ENCODE measurements at places on chromosomes 4 and X.
A peak's percentile ranks its signal among the peaks of the same experiment; 100 is the strongest.

DNA sequence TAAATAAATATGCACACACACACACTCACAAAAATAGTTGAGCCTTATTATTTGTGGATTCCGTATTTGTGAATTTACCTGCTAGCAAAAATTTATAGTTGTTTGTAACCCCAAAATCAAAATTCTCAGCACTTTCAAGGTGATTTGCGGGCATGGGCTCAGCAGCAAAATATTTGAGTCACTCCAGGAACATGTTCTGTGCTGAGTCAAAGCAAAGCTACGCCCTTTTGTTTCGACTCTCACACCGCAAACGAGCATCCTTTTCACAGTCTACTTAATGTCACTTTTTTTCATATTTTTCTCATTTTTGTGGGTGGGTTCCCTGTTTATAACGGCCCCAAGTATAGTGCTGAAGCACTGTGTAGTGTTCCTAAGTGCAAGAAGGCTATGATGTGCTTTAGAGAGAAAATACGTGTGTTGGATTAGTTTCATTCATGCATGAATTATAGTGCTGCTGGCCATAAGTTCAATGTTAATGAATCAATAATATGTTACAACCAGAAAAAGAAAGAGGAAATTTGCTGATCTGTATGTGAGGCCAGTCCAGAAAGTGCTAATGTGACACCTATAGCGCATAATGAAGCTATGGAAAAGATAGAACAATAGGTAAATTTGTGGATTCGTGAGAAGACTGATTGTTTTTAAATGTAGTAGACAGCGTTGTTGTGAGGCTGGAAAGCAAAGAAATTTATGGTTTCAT, 723.2 kb upstream of the AGA start:
- DNase-seq, result no peak

DNA sequence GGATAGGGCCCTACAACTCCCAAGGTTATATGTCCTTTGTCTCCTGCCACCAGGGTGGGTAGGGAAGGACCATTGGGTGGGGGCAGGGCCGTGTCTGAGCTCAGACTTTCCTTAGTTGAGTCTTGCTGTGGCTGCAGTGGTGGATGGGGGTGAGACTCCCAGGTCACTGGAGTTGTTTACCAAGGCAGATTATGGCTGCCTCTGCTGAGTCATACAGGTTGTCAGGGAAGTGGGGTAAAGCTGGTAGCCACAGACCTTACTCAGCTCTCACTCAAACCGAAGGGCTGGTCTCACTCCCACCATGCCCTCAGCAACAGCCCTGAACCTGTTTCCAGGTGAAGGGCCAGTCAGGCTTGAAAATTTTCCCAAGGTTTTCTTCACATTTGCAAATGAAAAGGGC, 58.8 kb upstream of the FAAH2 start:
- DNase-seq, result no peak

DNA sequence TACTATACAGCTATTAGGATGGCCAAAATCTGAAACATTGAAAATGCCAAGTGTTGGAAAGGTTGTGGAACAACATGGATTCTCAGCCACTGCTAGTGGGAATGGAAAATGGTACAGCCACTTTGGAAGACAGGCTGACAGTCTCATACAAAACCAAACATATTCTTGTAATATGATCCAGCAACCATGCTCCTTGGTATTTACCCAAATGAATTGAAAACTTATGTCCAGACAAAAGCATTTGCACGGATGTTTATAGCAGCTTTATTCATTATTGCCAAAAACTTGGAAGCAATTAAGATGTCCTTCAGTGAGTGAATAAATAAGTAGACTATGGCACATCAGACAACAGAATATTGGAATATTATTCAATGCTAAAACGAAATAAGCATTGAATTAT, 105.8 kb upstream of the DCLK2 start:
- no peak for DNase-seq

DNA sequence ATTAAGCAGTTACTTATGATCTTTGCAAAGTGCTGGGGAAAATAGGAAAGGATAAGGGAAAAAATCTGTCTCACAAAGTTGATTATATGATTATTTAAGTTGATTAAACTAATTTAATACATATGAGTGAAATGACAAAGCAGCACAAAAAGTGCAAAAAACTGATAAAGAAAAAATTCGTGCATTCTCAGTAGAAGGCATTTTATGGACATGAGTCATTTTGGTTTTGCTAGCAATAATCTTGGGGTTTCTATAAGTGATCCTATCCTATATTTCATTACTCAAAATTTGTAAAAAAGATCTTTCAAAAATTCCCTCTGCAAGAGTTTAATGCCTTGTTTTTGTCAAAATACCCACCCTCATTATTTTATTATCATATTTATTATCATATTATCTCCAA, 224.2 kb upstream of the ANXA10 start:
- DNase-seq, result peak; percentile 23

- DNase-seq, result no peak
Measured at GRCh38 chrX:56278692-56279091, 46.5 kb downstream of the KLF8 start.

GRCh38 chr4:129371926-129372325, 276.0 kb downstream of the C4orf33 start:
- DNase-seq, result no peak

GRCh38 chr4:31968842-31969241, 1248.7 kb downstream of the PCDH7 start:
- no peak for DNase-seq

- DNase-seq, result peak; percentile 66
Measured at GRCh38 chr4:106032851-106033286, 137.6 kb downstream of the NPNT start.

- no peak for DNase-seq
Measured at GRCh38 chrX:39883666-39884065, 214.1 kb downstream of the BCOR start.

DNA sequence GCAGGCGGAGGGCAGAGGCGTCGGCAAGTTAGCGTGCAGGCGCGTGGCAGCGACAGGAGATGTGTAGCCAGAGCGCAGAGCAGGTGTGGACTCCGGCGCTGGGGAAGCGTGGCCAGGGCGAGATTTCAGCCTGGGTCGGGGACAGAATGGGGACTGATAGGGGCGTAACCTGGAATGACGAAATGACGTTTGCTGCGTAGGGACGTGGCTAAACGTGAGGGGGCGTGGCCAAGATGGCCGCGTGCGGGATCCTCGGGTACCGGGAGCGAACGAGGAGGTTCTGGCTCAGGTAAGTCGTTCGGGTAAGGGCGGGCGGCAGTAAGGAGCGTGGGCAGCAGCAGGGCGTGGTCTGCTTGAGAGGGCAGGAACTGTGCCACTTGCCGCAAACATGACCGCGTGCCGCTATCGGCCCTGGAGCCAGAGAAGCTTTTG, 10.9 kb upstream of the CLTRN start:
- DNase-seq, result no peak

- DNase-seq, result no peak
Measured at GRCh38 chrX:102654696-102655095, 3.4 kb downstream of the GPRASP1 start.

GRCh38 chrX:139008185-139008584, 296.7 kb upstream of the FGF13 start:
- no peak for DNase-seq

- DNase-seq, result no peak
Measured at GRCh38 chr4:124555959-124556358, 156.6 kb downstream of the ANKRD50 start.

GRCh38 chr4:74133786-74134499, 24.0 kb upstream of the MTHFD2L start:
- peak; percentile 84 for DNase-seq

- DNase-seq, result no peak
Measured at GRCh38 chr4:168787801-168788595, 222.1 kb downstream of the CBR4 start.

DNA sequence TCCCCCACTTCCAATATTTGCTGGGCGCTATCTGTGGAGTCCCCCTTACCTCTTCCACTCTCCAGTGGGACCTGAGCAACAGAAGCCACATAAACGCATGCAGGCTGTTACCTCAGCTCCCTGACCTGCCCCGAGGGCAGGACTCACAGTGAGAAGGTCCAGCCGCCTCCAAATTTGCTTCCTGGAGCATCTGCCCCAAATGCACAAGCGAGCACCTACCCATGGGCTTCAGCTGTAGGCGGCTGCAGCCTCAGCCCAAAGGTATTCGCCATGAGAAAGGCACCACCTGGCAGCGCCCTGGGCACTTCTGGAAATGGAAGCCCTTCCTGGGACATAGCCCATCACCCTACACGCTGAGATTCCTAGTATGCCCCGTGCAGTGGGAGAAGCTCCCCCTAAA, 23.4 kb downstream of the SPACA5 start:
- no peak for DNase-seq

- peak; percentile 36 for DNase-seq
Measured at GRCh38 chr4:11505221-11505971, 76.7 kb upstream of the HS3ST1 start.

DNA sequence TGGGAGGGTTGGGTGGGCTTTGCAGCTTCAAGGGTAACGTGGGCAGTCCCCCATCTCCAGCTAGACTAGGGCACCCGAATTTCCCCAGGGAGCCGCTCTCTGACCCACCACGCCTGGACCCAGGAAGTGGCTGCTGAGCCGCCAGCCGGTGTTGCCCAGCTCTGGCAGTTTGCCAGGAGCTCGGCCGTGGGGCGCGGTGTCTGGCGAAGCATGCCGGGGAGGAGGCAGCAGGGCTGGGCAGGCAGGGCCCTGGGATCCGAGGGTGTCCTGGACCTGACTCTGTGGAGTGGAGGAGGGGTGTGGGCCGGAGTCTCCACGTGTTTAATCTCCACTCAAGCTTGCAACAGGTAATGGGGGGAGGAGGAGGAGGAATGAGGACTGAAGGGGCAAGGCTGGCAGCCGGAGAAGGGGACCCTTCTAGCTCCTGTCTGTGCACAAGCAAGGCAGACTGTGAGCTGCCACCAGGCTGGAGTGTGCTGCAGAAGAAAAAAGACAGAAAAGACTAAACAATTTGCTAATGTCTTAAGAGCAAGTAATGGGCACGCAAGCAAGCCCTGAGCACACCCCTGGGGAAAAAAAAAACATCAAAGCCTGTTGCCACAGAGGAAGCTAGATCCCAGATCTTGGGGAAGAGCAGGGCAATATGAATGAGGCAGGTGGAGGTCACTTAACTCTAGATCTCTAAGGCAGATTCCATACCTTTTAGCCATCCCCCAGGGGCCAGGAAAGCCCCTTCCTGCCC, 2.4 kb downstream of the LONRF3 start:
- peak; percentile 8 for DNase-seq

DNA sequence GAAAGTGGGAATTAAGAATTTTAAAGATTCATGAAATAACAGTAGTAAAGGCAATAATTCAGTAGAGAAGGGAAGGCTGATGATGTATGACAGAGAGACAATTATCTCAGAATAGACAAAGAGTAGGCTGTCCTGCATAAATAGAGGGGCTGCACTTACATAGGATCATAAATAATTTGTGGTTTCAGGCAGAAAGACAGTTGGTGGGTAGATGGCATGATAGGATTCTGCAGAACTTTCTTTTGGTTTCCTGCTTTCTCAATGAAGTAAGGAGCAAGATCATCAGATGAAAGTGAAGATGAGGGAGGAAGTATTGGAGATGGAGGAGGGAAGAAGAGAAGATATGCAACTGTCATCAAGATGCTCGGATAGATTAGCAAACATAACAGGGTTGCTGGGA, 604.9 kb upstream of the ZFP42 start:
- no peak for DNase-seq

GRCh38 chrX:117743469-117744251, 372.9 kb downstream of the KLHL13 start:
- DNase-seq, result no peak

DNA sequence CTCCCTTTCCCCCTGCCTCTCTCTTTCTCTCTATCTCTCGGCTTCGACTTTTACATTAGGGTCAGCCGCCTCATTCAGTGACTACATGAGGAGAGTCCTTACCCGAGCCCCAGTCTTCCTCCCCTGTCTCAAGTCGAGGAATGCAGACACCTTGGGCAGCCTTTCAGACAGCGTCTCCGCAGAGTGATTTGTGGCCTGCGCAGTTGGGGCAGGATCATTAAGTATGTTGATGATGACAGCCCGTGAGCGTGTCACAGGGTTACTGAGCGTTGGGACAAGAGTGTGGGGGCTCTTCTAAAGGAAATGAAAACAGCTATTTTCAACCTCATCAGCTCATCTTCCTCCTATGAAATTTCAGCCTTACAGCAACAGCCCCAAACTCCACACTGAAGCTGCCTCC, 312.1 kb upstream of the GATB start:
- DNase-seq, result no peak

- no peak for DNase-seq
Measured at GRCh38 chrX:23765449-23765848, 17.5 kb upstream of the SAT1 start.

- DNase-seq, result peak; percentile 51
Measured at GRCh38 chr4:141636771-141637460, 533 bp downstream of the IL15 start.

- DNase-seq, result no peak
Measured at GRCh38 chr4:105989485-105990242, 94.4 kb downstream of the NPNT start.

DNA sequence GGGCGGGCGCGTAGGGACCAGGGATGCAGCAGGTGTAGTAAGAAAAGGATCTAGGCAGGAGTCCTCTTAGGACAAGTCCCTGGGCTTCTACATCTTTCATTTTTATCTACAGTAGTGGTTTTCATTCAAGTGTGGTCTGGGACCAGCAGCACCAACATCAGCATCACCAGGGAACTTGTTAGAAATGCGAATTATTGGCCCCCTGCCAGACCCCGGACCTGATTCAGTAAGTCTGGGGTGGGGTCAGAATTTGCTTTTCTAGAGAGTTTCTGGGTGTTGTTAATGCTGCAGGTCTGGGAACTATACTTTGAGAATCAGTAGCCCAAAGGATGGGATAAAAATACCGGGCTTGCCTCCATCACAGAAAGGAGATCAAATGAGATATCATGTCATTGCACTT, 1.3 kb upstream of the PCYT1B start:
- DNase-seq, result no peak

DNA sequence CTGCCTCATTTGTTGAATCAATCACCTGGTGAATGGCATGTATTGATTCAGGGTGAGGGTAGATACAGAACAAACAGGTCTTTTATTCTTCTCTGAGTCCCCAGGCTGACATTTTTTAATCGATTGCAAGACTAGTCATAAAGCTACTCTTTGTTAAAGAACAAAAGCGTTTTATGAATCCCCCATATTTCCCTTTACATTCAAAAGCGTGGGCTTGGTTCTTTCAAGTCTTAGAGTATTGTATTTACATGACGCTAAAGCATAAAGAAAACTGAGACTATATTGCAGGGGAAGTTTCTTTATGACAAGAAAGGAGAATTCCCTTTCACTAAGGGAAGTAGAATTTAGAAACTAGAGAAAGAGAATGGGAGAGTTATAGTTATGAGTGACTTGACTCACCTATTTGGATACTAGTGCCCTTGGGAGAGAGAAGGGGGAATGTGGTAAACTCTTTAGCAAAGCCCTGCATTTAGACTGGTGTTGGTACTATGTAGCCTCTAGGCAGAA, 69.3 kb upstream of the PDE5A start:
- no peak for DNase-seq

DNA sequence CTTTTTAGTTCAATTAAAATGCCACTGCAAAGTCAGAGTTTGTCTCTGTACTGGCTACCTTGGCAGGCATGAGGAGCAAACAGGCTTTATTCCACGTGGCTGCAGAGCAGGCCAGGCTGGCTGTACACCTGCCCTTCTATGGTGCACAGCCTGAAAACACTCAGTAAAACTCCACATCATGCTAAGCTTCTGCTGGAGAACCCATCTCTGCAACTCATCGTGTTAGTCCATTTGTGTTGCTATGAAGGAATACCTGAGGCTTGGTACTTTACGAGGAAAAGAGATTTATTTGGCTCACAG, 214.4 kb downstream of the SCFD2 start:
- DNase-seq, result no peak

GRCh38 chr4:167642250-167642649, 408.0 kb upstream of the SPOCK3 start:
- no peak for DNase-seq

Measured in amniotic epithelial cell (primary cell).